ENCODE measurements at places on chromosomes 4 and X.

DNA sequence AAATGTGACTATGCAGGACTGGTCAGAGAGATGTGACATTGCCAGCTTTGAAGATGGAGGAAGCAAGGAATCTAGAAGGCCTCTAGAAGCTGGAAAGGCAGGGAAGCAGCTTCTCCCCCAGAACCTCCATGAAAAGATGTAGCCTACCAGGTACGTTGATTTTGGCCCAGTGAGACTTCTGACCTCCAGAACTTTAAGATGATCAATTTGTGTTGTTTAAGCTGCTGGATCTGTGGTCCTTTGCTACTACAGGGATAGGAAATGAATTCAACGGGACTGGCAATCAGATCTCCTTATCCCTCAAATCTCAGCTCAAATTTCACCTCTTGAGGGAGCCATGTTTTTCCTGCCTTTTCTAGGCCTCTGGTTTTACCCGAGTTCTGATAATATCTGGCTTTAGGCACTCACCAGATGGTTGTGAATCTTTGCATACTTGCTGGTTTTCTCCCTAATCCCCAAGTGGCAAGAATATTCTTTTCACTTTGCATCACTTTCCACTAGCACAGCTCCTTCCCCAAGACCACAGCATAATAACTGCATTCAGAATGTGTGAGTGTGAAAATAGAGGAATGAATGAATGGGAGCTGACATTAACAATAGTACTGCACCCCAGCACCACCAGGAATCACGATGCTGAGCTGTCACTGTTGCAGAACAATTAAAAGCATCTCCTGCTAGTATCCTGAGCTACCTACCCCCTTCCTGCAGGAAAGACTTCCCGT lies 25.5 kb upstream of the TMSB4X start:
- peak; percentile 82 for DNase-seq

DNA sequence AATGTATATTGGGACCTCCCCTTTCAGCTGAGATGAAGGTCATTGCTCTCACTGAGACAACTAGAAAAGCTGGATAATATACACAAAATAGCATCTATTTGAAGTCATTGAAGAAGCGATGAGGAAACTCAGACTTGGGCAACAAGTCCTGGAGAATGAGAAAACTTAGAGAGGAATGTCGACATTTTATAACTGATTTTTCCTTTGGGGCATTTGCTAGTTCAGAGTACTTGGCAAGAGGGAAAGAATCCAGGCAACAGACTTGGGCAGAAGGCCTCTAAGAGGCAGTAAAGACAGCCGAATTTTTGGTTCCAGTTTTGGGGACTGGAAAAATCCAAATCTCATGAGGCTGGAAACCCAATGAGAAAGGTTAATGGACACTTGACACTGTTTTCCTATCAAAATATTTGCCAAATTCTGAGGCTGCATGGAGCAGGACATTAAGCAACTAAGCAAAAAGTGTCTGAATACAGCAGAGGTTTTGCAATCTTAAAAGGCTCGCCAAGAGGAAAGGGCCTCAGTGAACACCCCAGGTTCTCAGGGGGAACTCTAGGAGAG lies 21.0 kb upstream of the ANXA5 start:
- DNase-seq = no peak

GRCh38 chr4:83961575-83961974 lies 425.7 kb downstream of the GPAT3 start:
- DNase-seq = no peak

- no peak for DNase-seq
Measured at GRCh38 chr4:93760284-93760683, 68.3 kb upstream of the ATOH1 start.

DNA sequence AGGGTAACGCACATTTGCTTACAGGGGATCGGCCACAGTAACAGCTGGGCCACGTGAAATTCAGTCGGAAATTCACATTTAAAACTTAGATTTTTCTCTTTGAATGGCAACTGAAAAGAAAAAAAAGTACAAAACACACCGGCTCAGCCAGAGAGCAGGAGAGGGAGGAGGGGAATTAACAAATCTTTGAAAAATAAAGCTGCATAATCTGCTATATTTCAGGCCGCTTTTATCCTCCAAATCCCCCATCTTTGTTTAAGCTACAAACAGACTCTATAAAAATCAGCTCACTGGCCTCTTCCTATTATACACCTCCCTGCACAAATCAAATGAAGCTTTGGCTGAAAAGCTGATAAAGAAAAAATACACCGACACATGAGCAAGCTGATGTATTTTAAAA lies 169.1 kb downstream of the LDB2 start:
- DNase-seq = no peak

DNA sequence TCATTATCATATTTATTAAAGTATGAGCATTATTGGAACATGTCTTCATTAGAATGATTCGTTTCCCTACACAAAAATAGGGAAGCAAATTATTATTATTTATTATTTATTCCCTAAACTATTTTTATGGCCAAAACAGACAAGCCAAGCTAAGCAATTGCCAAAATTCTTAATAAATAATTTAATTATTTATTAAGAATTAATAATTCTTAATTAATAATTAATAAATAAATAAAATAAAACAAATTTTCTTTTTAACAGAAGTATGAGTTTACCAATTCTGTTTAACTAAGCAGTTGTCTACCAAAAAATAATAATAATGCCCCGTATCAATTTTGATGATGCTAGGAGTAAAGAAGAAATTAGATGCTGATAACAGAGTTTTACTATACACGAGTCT lies 1080.8 kb upstream of the AGA start:
- no peak for DNase-seq

DNA sequence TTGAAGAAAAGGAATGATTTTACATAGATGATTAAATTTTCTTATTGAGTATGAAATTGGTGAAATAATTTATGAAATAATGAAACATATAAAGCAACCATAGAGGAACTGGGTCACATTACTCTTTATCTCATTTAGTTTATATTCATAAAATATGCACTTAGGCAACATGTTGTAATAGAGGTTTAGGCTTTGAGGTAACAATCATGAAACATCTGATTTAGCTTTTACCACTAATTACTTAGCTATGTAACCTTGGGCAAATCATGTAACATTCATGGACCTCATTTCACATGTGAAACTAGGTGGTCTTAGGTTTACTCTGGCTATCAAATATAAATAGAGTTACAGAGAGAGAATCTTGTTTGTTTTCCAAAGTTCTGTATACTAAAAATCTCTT lies 54.5 kb upstream of the SMARCA5 start:
- DNase-seq = no peak

DNA sequence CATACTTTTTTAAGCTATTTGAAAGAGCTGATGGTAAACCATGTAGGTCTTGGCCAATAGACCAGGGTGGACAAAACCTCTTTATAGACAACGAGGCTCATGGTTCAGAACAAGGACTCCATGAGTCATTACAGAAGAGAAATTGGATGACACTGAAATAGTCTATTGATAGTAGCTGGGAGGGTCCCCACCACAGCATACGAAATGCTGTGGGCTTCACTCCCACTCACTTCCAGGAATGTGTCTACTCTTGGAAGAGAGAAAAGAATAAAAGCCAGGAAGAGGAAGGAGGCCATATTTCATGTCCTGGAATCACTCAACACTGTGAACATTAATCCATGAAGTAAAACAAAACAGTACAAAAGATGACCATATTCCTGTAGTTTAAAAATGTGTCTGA lies 82.3 kb upstream of the MXRA5 start:
- DNase-seq = peak; percentile 42

GRCh38 chr4:46993075-46994006 lies at the start of gene GABRA4:
GABRA4 (minus strand) TSS chr4:46993581; CDS start chr4:46993424, 157 bp downstream.
- no peak for DNase-seq

DNA sequence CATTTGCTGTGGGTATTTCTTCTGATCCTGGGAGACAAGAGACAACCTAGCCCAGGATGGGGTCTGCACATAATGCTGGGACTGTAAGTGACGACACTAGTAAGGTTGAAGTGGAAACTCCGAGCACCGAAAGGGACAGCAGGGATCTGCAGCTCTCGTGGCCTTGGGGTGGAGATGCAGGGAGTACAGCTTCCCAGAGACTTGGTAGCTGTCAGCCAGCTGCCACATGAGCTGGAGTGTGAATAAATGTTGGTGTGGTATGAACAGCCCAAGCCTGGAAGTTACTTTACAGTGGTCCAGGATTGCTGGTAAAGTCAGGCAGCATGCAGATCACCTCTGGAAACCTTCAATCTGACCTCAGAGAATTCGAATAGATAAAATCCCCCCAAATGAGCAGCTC lies 97.6 kb downstream of the FAM193A start:
- DNase-seq = no peak

GRCh38 chr4:140743194-140743931 lies 12.8 kb downstream of the TBC1D9 start:
- no peak for DNase-seq

- no peak for DNase-seq
Measured at GRCh38 chrX:46321676-46322075, 223.5 kb downstream of the ZNF674 start.

GRCh38 chr4:87251106-87251505 lies 30.7 kb upstream of the KLHL8 start:
- no peak for DNase-seq

- DNase-seq = no peak
Measured at GRCh38 chr4:158295053-158295452, 84.8 kb downstream of the TMEM144 start.

DNA sequence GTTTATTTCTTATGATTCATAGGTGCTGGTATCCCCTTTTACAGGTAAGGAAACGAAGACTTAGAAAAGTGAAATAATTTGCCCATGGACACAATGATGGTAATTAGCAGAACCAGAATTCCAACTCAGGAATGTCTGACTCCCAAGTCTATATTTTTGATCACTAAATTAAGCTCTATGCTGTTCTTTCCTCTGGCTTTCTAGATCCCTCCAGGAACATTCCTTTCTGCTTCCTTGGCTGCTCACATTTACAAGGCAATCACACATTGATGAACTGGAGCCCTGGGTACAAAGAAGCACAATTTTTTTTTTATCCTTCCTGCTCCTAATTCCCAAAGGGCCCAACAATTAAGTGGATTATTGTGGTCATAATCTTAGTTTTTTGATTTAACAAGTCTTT lies 7.0 kb upstream of the CDKN2AIP start:
- no peak for DNase-seq

GRCh38 chr4:86870442-86871069 lies 21.4 kb upstream of the SLC10A6 start:
- DNase-seq = no peak

- DNase-seq = peak; percentile 25
Measured at GRCh38 chr4:24067367-24068193, 177.7 kb upstream of the PPARGC1A start.

GRCh38 chr4:143046454-143046853 lies 138.3 kb upstream of the USP38 start:
- DNase-seq = no peak

GRCh38 chr4:139848028-139848427 lies 182.4 kb downstream of the MGST2 start:
- DNase-seq = no peak

- DNase-seq = no peak
Measured at GRCh38 chr4:52251864-52252263, 200.8 kb downstream of the SPATA18 start.

GRCh38 chr4:152089584-152089983 lies 328.8 kb upstream of the GATB start:
- no peak for DNase-seq

GRCh38 chr4:150679018-150679764 lies 97.2 kb downstream of the MAB21L2 start:
- DNase-seq = no peak

DNA sequence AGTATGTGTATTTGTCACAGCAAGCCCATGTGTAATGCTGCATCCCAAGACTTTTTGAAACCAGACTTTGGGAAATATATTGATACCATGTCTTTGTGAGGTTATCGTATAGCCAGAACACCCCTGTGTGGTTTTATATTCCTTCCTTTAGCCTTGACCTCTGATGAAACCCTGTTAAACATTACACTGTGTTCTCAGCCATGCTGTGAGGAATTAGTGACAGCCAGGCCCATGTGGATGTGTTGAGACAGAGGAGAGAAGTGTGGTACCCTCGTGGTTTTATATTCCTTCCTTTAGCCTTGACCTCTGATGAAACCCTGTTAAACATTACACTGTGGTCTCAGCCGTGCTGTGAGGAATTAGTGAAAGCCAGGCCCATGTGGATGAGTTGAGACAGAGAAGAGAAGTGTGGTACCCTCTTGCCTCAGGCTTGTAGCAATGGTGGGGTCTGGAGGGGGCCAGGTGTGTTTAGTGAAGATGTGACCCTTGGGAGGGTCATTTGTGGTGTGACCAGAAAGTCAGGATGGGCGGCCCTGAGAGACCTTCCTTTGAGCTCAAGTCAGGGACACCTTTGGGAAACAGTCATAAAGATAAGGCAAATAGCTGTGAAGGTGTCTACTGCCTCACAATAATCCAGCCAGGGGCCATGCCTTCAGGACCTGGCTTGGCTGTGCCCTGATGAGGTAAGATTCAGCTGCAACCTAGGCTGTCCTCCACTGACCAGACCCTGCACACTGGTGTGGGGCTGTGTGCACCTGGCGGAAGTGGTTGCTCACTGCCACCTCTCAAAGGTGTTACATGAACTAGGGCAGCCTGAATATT lies 110.0 kb downstream of the IRF2 start:
- no peak for DNase-seq

DNA sequence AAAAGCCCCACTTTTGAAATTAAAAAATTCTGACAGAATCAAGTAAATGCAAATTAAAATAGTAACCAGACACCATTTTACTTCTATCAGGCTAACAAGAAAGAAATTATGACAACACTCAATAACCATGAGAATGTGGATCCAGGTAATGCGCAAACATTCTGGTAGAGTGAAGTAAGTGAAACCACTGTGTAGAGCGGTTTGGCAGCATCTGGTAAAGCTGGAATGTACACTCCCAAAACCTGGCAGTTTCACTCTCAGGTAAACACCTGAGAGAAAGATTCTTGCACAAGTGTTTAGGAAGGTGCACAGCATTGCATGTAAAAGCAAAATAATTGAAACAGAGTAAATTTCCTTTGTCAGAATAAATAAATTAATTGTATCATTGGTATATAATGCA lies 81.8 kb downstream of the TRIML1 start:
- no peak for DNase-seq

GRCh38 chr4:153916273-153916755 lies 127.4 kb upstream of the SFRP2 start:
- DNase-seq = no peak

GRCh38 chrX:12223650-12224049 lies 85.4 kb downstream of the FRMPD4 start:
- no peak for DNase-seq

DNA sequence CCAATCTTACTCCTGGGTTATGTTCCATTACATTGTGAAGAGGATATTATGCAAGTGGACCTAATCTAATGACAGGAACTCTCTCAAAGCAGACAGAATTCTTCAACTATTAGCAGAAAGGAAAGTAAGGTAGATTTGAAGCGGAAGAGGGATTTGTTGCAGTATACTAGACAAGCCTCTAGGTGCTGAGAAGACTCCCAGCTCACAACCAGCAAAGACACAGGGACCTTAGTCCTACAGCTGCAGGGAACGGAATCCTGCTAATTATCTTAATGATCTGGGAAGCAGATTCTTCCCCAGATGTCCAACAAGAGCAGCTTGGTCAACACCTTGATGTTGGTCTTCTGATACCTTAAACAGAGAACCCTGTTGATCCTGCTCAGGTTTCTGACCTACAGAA lies 73.6 kb downstream of the STK32B start:
- no peak for DNase-seq
